Urothelium cell line (cell line): ENCODE measurements at places on chromosomes 5 and 9.

GRCh38 chr9:76181020-76181641 is 213.1 kb downstream of the RFK start:
- peak; percentile 72 for DNase-seq

- DNase-seq: peak; percentile 13
Observed at GRCh38 chr5:108093186-108093585, 288.7 kb downstream of the FBXL17 start.

- DNase-seq: no peak
Observed at GRCh38 chr5:95899829-95900228, 61.8 kb downstream of the ELL2 start.

DNA sequence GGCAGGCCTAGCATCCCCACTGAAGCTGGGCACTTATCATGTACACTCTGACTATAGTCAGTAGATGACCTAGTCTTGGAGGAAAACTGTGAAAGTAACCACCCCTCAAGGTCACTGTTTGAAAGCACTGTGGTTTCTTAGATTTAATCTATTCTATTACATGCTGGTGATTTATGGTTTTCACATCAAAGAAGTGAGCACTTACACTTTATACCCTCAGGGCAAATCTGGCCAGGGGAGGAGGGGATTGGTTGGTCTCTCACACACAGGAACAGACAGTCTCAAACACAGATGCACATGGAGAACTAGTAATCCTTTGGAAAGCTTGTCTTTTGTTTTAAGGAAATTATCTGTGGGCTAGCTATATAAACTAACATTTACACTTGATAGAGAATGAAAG is 17.9 kb upstream of the SPIN1 start:
- no peak for DNase-seq

DNA sequence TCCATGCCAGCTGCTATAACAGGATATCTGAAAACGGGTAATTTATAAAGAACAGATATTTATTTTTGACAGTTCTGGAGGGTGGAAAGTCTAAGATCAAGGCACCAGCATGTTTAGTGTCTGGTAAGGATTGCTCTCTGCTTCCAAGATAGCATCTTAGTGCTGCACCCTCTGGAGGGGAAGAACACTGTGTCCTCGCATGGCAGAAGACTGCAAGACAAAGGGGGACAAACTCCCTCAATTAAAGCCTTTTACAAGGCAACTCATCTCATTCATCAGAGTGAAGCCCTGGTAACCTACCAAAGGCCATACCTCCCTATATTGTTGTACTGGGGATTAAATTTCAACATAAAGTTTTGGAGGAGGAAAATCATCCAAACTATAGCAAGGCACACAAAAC is 298.9 kb upstream of the EDIL3 start:
- DNase-seq: no peak

GRCh38 chr5:170538696-170539586 is 35.1 kb downstream of the KCNIP1 start:
- DNase-seq: no peak

DNA sequence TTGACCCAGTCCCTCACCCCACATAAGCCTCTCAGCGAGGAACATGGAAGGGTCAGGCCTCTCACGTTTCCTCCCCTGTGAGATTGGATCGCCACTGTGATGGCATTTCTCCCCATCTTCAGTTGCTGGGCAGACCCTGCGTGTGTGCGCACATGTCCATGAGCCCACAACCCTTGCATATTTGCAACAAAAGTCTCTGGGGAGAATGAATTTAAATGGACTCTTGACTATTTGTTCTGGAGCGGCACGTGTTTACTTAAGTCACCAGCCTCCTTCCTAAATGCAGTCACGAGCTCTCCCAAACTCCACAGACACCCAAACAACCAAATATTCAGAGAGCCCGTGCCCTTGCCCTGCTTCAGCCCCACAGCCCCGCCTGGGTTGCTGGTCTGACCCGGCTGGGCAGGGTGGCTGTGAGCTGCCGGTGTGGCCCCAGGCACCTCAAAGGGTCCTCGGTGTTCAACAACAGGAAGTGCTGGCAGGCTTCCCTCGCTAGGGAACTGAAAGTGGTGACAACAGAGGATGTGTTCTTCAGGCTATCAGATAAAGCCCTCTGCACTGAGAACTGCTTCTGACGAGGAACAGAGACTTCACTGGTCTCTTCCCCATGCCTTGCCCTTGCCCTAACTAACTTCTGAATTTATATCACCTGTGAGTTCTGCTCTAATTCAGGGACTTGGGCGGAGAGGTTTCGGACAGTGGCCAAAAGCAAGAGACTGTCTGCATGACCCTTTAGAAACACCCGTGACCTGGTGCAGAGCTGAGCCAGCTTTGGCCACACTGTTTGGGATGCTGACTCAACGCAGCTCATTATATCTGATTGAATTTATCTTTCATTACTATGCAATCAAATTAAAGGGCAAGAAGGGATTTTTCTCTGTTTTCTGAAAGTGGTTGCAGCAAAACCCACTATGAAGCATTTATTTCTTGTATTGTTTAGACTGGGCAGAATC is 19.2 kb upstream of the CD180 start:
- DNase-seq: no peak

DNA sequence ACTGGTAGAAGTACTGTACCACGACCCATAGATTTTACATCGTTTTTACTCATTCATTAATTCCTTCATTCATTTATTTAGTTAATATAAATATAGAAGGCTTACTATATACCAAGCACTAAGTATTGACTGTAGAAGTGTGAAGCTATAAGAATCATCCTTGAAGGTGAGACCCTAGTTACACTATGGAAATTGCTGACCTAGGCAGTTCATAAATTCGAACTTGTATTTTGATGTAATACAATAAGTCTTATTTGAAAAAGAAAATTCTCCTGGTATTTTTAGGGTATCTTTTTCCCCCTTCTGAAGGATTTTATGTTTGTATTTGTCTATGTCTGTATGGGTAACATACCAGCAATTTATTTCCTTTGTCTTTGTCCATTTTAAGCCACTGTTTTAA is 220.1 kb upstream of the DMAC1 start:
- DNase-seq: no peak

DNA sequence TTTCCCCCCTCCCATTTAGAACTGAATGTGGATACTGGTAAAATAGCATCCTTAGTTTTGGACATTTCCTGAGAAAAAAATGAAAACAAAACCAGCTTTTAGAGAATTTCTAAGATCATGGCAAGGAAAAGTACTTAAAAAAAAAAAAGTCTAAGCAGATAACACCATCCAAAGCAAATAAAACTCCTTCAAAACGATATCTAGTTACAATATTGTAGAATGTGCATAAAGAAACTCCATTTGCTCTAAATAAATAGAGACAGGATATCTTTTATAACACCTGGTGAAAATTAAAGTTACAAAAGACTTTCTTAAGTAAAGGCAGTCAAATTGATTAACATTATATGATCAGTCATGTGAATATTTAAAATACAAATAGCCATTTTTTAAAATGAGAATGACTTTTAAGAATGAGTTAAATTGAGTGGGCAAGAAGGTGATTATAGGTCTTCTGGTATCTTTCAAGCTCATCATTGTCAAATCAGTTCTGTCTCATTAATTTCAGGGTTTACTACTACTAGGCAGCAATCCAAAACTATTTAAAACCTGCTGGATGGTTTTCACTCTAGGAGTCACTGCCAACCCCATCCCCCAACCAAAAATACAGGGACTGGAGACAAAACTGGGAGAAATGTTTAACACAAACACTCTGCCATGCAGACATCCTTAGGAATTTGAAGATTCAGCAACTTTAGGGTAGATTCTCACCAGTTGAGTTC is 382.6 kb downstream of the ADGRV1 start:
- no peak for DNase-seq

GRCh38 chr9:38251036-38251860 is 141.3 kb upstream of the ALDH1B1 start:
- no peak for DNase-seq

DNA sequence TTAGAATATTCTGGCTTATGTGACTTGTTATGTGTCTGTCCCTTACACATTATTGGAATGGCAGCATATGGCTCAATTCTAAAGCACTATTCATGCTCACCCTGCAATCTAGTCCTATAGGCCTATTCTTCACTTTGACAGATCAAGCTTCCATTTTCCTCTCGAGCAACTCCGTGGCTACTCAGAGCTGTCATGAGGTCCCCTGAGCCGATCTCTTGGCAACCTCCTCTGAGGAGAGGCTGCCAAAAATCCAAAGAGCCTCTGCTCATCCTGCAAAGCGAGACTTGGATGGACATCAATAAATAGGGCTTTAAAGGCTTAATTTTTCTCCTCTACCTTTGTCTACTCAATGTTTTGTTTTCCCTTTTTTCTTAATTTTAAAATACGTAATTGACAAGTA is 163.8 kb downstream of the GABRB2 start:
- no peak for DNase-seq

- DNase-seq: no peak
Observed at GRCh38 chr5:119288379-119289033, 67.3 kb upstream of the TNFAIP8 start.

DNA sequence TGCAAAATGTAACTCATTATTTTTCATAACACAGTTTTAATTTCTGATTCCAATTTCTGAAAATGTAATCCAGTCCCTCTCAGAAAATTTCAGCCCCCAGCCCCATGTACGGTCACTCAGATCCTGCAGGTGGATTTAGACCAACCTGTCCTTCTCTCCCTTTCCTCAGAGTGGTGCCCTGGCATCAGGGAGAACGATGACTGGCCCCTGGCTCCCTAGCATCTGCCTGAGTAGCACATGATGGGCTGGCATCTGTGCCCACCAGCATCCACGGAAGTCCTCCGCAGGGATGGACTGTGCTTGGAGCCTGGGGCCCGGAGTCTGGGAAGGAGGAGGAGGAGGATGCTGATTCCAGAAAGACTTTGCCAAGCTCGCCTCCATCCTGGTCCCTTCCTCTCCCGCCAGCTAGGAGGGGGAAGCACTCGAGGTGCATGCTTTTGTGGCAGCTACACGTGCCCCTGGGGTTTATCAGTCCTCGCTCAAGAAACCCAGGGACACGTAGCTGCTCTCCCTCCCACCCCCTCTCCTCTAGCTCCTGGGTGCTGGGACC is 54.4 kb upstream of the RUFY1 start:
- no peak for DNase-seq

- peak; percentile 82 for DNase-seq
Observed at GRCh38 chr9:107750741-107751566, 261.4 kb upstream of the KLF4 start.

GRCh38 chr5:157608972-157609565 is 33.5 kb upstream of the ADAM19 start:
- no peak for DNase-seq

DNA sequence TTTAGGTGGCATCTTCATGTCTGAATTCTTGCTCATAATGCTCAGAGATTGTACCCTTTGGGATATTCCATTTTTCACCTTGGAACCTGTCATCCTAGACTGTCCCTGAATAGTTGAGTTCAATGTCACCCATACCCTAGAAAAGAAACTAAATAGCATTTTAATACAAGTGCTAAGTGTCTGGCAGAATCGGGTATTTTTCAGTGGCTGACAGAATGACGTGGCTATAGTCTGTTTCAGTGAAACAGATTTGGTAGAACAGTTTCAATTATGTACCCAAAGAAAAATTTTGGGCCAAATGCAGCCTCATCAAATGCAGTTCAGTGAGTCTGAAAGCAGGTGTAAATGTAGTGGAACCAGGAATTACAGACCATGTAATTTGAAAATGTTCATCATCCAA is 1041.2 kb downstream of the DTWD2 start:
- no peak for DNase-seq

DNA sequence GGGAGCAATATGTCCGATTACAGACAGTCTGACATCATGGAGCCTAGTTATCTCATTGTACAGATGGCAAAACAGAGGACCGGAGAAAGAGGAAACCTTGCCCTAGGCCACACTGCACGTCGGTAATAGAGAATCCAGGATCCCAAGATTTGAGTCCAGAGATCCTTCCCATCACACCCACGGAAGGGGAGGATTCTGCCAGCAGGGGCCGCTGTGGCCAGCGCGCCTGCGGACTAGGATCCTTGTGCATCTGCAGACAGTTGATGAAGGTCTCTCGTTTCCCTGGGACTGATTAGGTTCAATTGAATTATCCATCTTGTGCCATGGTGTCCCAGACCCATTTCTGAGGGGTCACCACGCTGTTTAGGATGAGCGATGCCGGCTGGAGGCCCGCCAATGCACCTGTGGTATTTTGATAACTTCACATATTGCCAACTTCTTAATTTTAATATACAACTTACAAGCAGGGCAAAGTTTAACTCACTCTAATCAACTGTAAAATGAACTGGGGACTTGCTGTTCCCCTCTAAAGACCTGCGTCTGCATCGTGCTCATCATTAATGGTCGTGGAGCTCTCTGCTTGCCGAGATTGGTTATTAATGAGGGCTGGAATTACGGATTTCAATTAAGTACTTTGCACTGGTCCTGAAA is 592.7 kb upstream of the BRINP1 start:
- no peak for DNase-seq

GRCh38 chr9:20559231-20559890 is 62.9 kb downstream of the MLLT3 start:
- no peak for DNase-seq

GRCh38 chr5:59161221-59162105 is 578.6 kb downstream of the RAB3C start:
- no peak for DNase-seq

DNA sequence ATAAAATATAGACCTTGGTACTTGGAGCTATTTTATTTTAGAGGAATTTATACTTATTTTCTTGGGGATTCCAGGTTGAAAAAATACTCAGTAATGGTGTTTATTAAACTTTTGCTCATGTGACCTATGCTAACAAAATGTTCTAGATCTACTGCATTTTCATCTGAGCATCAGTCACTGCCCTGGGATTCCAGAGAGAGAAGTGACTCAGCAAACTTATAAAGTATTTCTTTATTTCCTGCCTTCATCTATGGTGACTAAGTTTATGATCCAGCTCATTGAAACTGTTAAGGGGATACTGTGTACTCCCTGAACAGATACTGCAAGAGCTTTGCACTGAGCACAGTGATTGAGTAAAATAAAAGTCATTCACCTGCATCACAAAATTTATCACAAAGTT is 298.5 kb upstream of the CDH18 start:
- peak; percentile 28 for DNase-seq

GRCh38 chr9:100303747-100304146 is 49.0 kb downstream of the TEX10 start:
- DNase-seq: no peak

GRCh38 chr5:116773926-116774325 is 199.3 kb upstream of the SEMA6A start:
- no peak for DNase-seq

GRCh38 chr9:125977223-125977622 is 230.1 kb downstream of the PBX3 start:
- DNase-seq: no peak

DNA sequence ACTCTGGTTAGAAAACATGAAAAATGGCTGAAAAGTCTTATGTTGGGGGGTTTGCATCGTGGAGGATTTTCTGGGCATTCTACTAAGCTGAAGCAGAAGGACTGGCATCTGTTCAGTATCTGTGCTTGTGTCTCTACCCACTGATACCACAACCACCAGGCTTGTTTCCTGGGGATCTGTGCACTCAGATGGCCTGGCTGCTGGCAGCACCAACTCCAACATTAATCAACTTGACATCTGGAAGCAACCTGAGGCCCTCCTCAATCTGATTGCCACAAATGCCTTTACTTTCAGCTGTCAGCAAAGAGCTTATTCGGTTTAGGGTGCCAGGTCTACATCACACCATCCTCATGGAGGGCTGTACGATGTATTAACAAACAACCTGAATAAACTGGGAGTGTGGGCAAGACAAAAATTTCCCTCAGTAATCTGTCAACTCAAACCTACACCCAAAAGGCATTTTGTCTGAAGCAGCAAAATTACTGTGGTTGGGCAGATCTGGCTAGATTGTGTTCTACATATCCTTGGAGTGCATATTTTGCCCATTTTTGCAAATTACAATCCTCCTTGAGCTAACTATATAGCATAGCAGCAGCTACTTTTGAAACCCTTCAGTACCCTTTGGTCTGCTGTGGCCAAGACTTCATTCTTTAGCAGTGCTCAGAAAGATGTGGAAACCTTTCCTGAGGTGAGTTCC is 74.6 kb downstream of the FOXD1 start:
- DNase-seq: no peak
